Fibroblast of upper back skin (primary cell): ENCODE measurements at places on chromosomes 12 and 14.

DNA sequence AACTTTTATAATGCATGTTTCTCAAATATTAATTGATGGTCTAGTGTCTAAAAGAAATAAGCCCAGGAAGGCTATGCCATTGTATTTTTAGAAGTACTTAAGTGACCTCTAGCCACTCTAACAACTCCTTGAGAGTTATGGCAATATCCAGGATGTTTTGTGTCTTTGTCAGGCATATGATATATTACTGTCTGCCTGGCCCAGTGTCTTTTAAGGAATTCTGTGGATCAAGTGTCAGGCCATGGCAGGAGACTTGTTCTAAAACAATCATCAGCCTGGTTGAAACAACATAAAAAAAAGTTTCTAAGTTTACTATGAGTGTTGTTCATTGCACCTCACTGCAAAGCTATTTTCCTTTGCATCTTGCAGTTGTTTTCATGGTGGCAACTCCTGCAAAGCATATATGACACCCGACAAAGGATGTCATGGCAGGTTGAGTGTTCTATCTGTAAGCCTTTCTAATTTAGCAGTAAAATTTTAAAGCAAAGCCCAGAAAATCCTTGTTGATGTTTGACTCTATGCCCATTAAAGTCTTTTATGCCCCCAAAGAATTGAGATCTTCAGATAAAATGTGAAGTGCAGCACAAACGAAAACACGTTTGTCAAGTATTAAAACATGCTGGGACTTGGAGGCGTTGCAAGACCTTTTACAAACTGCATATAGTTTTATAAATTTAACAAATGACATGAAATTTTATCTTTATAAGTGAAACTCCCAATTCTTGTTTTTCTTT lies 89.5 kb upstream of the SLC38A2 start:
- peak; percentile 41 for DNase-seq

DNA sequence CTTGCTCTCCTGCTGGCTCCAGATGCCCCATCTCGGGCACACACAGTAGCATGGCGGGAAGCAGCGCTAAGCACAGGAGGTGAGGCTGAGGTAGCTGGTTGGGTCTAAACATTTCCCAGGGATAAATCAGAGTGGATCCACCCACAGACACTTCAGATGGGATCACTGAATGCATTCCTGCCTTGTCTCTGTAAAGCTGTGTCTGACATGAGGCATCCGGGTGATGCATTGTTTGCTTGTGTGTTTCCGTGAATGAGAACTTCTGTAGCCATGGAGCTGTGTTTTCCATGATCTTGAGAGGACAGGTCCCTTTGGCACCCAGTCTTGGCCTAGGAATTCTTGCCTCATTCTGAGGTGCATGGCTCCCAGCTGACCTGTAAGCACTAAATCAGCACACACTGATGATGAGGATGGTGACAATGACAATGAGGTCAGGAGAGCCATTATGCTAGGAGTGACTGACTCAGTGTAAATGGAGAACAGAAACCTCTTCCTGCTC lies 6.7 kb upstream of the KRT75 start:
- peak; percentile 72 for DNase-seq

DNA sequence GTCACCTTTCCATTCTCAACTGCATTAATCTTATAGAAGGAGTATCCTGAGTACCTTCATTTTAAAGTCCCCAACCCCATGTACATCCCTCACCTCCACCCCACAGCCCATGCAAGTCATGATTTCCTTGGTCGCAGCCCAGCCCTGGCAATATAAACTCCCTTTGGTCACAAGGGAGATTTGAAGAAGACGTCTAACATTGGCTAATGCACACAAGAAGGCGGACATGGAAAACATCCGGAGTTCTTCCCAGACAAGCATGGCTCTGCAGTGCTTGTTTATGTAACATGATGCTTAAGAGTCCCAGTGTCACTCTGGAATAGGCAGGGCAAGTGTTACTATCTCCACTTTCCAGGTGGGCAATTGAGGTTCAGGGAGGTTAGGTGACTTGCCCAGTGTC lies 277.6 kb downstream of the DPF3 start:
- peak; percentile 40 for DNase-seq

GRCh38 chr14:68143341-68143841 lies 323.8 kb downstream of the RAD51B start:
- DNase-seq: peak; percentile 90

GRCh38 chr14:103881268-103882201 lies 34.2 kb upstream of the PPP1R13B start:
- no peak for DNase-seq

DNA sequence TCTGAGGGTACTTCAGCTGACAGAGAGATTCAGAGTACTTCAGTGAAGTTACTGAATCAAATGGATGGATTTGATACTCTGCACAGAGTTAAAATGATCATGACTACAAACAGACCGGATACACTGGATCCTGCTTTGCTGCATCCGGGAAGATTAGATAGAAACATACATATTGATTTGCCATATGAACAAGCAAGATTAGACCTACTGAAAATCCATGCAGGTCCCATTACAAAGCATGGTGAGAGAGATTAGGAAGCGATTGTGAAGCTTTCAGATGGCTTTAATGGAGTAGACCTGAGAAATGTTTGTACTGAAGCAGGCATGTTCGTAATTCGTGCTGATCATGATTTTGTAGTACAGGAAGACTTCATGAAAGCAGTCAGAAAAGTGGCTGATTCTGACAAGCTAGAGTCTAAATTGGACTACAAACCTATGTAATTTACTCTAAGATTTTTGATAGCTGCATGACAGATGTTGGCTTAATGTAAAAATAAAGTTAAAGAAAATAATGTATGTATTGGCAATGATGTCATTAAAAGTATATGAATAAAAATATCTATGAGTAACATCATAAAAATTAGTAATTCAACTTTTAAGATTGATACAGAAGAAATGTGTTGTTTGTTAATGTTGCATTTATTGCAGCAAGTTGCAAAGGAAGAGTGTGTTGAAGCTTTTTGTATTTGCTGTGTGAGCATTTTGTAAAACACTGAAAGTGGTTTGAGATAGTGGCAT lies 136.1 kb upstream of the RAP1B start:
- DNase-seq: no peak

DNA sequence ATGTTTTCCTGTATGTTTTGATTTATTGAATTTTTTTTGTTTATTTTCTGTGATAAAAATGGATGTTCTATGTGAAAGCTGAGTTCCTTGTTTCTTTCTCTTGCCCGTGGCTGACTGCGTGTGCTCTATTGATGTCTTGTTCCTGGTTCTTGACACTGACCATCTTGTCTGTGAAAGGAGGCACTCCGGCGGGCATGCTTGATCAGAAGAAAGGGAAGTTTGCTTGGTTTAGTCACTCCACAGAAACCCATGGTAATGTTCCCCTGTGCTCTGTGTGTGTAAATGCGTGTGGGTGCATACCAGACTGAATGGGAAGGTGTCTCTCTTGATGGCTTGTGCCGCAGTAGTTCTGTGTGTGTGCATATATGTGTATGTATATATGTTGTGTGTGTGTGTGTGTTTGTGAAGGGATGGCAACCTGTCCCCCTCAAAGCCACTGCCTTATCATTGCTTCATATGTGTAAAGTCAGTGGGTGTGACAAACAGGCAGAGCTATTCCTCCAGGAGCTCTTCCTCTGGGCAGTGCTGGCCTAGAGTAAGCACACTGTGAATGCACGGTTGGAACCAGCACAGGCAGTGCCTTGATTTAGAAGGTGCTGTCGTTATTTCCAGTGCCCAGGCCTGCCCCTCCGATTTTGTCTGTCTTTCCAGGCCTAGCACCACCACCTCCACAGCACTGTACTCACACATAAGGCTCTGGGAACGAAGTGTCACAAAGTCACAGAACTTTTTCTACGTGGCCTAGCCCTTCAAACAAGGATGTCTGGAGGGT lies 247.3 kb upstream of the FKBP4 start:
- DNase-seq: no peak

DNA sequence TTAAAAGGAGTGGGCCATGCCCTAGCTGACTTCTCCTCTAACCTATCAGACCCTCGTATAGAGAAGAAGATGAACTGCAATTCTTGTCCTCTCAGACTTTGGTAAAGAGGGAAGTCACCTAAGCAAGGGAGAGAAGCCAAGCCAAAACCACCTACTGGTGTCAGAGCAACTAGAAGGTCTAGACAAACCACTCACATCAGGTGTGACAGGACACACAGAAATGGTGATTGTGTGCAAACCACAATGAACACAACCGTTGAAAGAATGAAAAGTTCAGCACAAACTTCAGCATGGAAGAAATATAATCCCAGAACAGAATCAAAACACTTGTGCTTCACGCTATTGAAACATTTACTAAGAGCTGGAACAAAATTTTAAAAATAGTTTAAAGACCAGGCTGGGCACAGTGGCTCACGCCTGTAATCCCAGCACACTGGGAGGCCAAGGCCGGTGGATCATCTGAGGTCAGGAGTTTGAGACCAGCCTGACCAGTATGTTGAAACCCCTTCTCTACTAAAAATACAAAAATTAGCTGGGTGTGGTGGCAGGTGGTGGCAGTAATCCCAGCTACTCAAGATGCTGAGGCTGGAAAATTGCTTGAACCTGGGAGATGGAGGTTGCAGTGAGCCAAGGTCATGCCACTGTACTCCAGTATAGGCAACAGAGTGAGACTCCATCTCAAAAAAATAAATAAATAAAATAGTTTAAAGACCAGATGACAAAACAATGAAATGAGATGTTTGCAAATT lies 56.2 kb upstream of the NTF3 start:
- no peak for DNase-seq

DNA sequence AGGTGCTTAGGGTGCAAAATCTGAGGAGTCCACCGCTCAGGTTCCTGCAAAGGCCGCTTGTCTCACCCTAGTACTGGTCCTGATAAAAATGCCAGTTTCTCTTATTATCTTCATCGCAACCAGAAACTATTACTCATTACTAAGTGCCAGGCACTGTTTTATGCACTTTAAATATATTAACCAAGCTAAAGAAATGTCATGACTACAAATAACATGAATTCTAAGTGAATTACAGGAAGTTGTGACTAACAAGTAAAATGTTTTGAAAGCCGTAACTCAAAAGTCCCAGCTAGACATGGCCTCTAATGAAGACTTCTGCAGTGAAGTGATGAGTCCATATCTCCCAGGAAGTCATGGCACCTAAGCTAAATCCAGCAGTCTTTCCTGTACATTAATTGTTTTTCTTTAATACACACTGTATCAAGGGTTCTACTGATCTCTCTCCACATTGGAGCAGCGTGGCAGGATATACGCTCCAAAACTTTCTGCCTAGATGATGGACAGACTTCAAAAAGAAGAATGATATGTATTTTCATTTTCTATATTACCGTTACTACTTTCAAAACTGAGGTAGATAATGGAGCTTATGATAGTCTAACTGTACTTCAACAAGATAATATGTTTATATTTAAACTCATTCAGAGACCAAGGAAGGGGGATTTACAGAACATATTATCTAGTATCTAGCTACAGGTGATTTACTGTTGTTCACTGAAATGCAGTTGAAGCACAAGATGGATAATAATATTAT lies 117.3 kb upstream of the ARID2 start:
- peak; percentile 32 for DNase-seq

DNA sequence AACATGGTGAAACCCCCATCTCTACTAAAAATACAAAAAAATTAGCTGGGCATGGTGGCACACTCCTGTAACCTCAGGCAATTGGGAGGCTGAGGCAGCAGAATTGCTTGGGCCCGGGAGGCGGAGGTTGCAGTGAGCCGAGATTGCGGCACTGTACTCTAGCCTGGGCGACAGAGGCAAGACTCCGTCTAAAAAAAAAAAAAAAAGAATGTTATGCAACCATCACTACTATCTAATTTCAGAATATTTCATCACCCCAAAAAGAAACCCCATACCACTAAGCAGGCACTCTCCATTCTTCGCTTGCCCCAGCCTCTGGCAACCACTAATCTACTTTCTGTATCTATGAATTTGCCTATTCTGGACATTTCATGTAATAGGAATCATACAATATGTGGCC lies 68.8 kb upstream of the AMN start:
- DNase-seq: no peak

GRCh38 chr12:121202407-121203355 lies 7.2 kb upstream of the P2RX4 start:
- DNase-seq: no peak

DNA sequence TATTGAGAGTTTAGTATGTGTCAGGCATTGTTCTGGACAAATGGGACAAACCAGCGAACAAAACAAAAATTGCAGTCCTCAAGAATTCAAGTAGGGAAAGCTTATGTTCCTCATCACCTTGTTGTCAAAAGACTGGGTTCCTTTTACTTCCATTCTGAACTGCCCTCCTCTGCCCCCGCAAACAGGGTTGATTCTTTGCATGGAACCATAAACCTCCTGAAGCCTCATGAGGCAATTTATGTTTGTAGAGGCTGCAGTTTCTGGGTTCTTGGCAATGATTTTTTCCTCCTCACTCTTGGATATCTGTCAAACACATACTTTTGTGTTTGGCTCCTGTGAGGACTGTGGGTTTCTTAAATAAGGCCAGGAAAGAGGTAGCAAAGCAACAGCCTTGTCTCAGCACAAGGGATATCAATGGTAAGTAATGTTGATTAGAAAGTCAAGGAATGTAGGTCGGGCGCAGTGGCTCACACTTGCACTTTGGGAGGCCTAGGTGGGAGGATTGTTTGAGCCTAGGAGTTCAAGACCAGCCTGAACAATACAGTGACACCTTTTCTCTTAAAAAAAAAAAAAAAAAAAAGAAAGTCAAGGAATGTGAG lies 13.9 kb downstream of the COPZ1 start:
- DNase-seq: peak; percentile 77

- DNase-seq: no peak
These were observed 80.4 kb downstream of the DUSP16 start for GRCh38 chr12:12482150-12482761.

DNA sequence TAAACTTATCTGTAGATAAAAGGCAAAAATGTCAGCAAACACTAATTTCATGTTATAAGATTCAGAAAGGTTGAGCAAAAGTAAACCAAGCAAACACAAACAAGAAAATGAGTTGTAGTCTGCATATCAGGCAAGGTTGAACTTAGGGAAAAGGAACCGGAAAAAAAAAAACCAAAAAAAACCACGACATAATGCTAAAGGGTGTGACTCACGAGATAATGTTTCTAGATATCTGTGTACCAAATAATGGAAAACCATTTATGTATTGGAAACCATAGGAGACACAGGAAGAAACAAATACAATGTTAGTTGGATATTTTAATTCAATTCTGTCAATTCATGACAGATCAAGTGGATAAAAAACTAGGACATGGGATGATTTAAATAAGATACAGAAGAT lies 60.5 kb downstream of the GPATCH2L start:
- DNase-seq: no peak

GRCh38 chr14:23639891-23640523 lies 3.8 kb downstream of the DHRS2 start:
- DNase-seq: peak; percentile 40
